Pancreas (tissue), 10 donors: ENCODE measurements at places on chromosomes 2 and 18. TPM values are rescaled to one million over a fixed set of nuclear protein-coding genes. Genes with fewer than 3 reads are reported as not detected.

GRCh38 chr2:134336352-134336751 lies 82.5 kb downstream of the MGAT5 start:
- no peak overlapping the region for H3K27ac ChIP-seq
- no peak overlapping the region for H3K4me3 ChIP-seq
- no peaks in the 10 kb centered on the region for H3K4me1 ChIP-seq
- no peaks in the 10 kb centered on the region for H3K36me3 ChIP-seq
- H3K27me3 ChIP-seq = no peaks in the 10 kb centered on the region
- DNase-seq = no peak

GRCh38 chr18:26943906-26944305 lies 78.4 kb upstream of the AQP4 start:
- H3K4me3 ChIP-seq = no peak overlapping the region
- DNase-seq = no peak
- H3K36me3 ChIP-seq = no peaks in the 10 kb centered on the region

DNA sequence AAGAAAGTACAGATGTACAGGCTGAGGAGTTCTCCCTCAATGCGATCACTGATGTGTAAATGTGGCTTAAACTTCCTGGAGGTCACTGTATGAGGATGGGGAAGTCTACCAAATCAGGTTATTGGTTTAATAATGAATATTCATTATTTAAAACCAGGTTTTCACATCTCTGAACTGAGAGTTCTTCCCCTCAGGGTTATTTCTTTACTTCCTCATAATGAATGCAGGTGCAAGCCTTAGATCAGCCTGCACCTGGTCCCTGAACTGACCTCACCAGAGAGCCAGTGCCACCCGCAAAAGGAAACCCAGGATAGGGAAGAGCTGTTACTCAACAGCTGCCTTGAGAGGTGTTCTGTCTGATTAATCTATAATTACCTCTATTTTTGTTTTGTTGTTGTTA lies 369.0 kb downstream of the EPHA4 start:
- no peak for DNase-seq
- no peak overlapping the region for H3K4me3 ChIP-seq
- no peak overlapping the region for H3K27ac ChIP-seq

- H3K27me3 ChIP-seq = no peaks in the 10 kb centered on the region
- H3K36me3 ChIP-seq = no peaks in the 10 kb centered on the region
- H3K27ac ChIP-seq = no peak overlapping the region
- DNase-seq = no peak
- H3K4me3 ChIP-seq = no peak overlapping the region
These were observed 67.6 kb downstream of the FEZ2 start for GRCh38 chr2:36530178-36530982.

- H3K27ac ChIP-seq = no peak overlapping the region
- H3K36me3 ChIP-seq = no peaks in the 10 kb centered on the region
These were observed 24.0 kb upstream of the CTIF start for GRCh38 chr18:48514786-48515185.

- H3K27ac ChIP-seq = no peak overlapping the region
- no peaks in the 10 kb centered on the region for H3K36me3 ChIP-seq
- H3K27me3 ChIP-seq = no peaks in the 10 kb centered on the region
- H3K4me3 ChIP-seq = no peak overlapping the region
- H3K4me1 ChIP-seq = peaks cover 18% of the 10 kb centered on the region
These were observed 25.1 kb downstream of the ANXA4 start for GRCh38 chr2:69767034-69767433.

GRCh38 chr2:110869472-110870446 lies 137.4 kb downstream of the ACOXL start:
- no peak for DNase-seq
- no peaks in the 10 kb centered on the region for H3K27me3 ChIP-seq
- no peaks in the 10 kb centered on the region for H3K4me1 ChIP-seq
- no peaks in the 10 kb centered on the region for H3K36me3 ChIP-seq

GRCh38 chr2:211457325-211457724 lies 900.9 kb downstream of the CPS1 start:
- no peak overlapping the region for H3K4me3 ChIP-seq
- no peaks in the 10 kb centered on the region for H3K27me3 ChIP-seq
- no peak for DNase-seq
- H3K36me3 ChIP-seq = no peaks in the 10 kb centered on the region
- no peaks in the 10 kb centered on the region for H3K4me1 ChIP-seq
- H3K27ac ChIP-seq = no peak overlapping the region

- peak overlapping the region; percentile 34 for H3K27ac ChIP-seq
- no peak for DNase-seq
- no peaks in the 10 kb centered on the region for H3K27me3 ChIP-seq
These were observed 15.8 kb downstream of the TSHZ1 start for GRCh38 chr18:75226286-75226955.

DNA sequence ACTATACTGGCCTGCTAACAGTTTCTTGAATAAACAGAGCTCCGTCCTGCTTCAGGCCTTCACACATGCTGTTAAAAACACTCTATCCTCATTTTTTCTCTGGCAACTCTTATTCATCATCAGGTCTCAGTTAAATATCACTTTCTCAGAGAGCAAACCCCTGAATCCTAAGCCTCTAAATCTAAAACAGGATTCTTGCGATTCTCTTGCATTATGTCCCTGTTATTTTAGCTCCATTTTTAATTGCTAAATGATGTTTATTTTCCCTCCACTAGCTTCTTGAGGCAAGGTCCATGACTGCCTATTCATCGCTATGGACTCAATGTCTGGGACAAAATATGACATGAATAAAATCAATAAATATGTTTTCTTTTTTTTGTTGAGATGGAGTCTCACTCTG lies 190.7 kb upstream of the SMAD7 start:
- no peaks in the 10 kb centered on the region for H3K36me3 ChIP-seq
- no peak for DNase-seq
- no peak overlapping the region for H3K4me3 ChIP-seq
- no peaks in the 10 kb centered on the region for H3K27me3 ChIP-seq
- H3K27ac ChIP-seq = no peak overlapping the region

Gene IL37
- not detected for total RNA-seq

Gene REG3A
- 2,601 TPM for total RNA-seq

Gene LHCGR
- not detected for total RNA-seq

Gene FBXO36
- 1.1 TPM for total RNA-seq

Gene CFC1B
- not detected for total RNA-seq
